ENCODE measurements at places on chromosomes 2 and 18.
A peak's percentile ranks its signal among the peaks of the same experiment; 100 is the strongest.

DNA sequence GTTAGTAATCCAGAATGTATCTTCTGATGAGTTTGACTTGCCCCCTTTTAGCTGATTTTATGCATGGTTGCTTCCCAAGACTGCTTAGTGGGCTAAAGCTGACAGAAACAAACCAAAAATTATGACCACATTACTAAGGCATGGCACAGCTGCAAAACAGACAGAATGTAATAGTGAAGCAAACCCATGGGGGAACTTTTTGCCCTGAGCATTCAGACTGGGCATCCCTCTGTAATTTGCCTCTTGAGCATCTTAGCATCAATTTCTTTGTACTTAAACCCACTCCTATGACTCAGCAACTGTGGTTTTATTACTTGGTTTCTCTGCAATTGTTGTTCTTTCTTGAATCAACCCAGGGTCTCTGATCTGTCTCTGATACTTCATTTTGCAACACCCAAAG lies 487.3 kb upstream of the DCC start:
- DNase-seq, result no peak

GRCh38 chr2:30730736-30731647 lies 76.3 kb downstream of the CAPN13 start:
- DNase-seq, result no peak

DNA sequence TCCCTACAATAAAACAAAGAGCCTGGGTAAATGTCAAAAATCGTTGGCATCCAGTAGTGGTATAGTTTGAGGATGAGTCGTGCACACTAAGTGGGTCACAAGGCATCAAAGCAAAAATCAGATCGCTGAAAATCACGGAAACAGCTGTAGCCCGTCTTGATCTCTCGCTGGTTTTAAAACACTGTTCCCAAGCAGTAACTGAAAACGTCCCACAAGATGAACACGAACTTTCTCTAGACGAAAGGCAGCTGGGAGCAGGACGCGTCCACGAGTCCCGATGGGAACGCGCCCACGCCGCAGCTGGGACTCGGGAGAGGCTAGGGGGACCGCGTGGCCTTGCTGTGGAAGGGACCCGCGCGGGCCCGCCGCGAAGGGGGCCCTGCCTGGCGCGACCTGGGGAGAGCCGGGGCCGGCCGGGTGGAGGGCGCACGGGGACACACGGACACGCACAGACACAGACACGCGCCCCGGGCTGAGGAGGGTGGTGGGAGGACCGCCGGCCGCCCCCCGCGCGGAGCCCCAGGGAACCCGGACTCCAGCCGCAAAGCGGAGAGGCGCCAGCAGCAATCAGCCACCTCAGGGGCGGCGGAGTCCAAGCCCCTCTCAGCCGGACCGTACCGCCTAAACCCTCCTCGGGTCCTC lies 651 bp downstream of the STK17B start:
- DNase-seq, result peak; percentile 32

GRCh38 chr18:60506190-60506589 lies 133.6 kb upstream of the MC4R start:
- no peak for DNase-seq

DNA sequence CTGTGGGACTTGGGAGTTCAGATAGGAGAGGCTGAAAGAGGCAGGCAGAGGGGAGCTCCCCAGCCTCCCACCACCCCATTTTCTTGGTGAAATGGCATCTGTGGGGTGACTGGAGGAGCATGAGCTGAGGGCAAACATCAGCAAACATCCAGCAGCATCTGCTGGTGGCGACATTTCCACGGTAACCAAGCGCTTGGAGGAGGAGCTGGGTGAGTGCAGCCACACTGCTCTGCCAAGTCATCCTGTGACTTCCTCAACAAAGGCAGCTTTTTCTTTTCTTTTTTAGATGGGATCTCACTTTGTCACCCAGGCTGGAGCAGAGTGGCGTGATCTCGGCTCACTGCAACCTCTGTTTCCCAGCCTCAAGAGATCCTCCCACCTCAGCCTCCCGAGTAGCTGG lies 5.6 kb downstream of the TXNL4A start:
- no peak for DNase-seq

GRCh38 chr2:191942739-191943103 lies 95.8 kb upstream of the CAVIN2 start:
- DNase-seq, result no peak

- no peak for DNase-seq
Observed at GRCh38 chr2:172513935-172514586, 41.8 kb upstream of the PDK1 start.

GRCh38 chr2:47265158-47265557 lies 110.0 kb upstream of the STPG4 start:
- DNase-seq, result no peak

DNA sequence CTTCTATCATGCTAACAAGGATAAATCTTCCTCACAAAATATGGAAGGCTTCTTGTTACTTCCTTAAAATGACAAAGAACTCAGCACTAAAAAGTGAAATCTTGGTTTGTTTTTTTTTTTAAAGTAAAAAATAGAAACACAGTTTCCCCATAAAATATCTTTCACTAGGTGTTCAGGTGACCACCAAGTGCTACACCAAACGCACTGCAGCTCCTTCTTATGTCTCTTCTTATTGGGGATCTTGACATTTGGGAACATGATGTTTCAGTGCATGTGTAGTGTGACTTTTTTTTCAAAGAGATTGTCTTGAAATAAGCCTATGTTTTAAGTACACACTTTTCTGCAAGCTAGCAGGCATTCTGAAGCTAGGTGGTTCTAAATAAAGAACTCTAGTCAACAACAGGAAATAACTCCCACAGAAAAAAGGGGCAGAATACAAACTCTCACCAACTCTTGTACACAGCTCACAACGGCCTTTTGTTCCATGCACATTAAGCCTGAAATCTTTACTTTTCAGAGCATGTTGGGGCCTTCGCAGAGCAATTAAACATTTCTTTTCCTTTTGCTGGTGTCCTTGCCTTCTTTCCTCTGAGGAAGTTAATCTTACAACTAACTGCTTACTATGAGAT lies 13.2 kb upstream of the SERTAD2 start:
- no peak for DNase-seq

DNA sequence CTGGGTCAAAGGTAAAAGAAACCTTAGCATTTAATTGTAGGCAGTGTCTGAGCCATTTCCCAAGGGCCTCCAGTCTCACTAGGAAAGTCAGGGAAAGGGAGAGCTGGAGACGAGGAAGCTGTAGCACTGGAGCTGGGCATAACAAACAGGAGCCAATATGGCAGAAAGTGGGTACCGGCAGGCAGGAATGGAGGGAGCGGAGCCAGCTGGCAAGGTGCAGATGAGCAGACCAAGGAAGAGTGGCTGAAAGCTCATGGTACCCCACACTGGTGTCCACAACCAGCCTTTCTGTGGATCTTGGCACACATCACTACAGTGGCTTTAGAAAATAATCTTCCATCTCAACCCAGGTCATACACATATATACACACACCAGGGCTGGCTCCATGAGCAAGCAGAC lies 40.0 kb downstream of the ANKRD44 start:
- no peak for DNase-seq

Measured in NCI-H1092 treated with DMSO at 0.1 percent for 48 hours (cell line).